Frontal cortex (tissue), 4 donors: ENCODE measurements at places on chromosomes 3 and 15. TPM values are rescaled to one million over a fixed set of nuclear protein-coding genes. Genes with fewer than 3 reads are reported as not detected.

Gene EXD1
- 1.2 TPM for total RNA-seq

GRCh38 chr3:13655061-13655913 is 106.4 kb downstream of the FBLN2 start:
- peak; percentile 69 for DNase-seq

DNA sequence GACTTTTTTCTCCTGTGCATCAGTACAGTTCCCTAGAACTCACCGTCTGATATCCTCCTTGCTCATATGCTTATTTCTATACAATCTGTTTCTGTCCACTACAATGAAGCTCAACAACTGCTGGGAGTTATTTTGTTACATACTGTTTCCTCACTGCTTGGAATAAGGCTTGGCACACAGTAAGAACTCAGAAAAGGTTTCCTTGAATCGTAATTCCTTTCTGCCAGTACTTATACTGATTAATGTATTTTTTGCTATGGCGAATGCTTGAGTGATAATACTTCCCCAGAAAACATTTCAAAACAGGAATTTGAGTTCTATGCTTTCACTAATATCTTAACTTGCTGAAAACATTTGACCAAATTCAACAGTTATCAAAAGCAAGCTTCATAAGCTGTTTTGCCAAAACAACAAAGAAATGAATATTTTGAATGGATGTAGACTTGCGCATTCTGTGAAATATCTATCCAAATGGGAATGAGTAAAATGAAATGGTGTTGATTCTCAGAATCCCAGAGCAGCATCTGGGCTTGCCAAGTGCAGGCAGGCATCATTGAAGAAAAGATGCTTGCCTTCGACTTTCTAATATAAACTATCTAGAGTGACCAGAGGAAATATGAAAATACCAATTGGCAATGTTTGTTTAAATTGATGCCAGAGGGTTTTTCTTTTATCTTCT is 286.3 kb downstream of the RAP2B start:
- DNase-seq: no peak

- no peak for DNase-seq
Measured at GRCh38 chr3:169686874-169687273, 23.4 kb upstream of the MECOM start.

- DNase-seq: no peak
Measured at GRCh38 chr15:62352817-62353216, 187.7 kb upstream of the C2CD4B start.

DNA sequence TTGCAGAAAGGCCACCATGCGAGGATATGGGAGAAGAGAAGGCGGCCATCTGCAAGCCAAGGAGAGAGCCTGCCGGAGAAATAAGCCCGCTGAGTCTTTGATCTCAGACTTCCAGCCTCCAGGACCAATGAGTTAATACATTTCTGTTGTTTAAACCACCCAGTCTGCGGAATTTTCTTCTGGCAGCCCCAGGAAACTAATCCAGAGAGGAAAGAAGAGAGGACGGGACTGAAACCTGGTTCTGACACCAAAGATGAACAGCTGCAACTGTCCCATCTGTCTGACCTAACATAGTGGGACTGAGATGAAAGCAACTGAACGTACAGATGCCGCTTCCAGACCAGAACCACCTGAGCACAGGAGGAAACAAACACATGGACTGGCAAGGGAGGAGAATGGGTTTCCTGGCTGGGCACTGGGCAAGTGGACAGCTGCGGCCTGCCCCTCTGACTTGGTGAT is 32.3 kb downstream of the VGLL4 start:
- DNase-seq: no peak

DNA sequence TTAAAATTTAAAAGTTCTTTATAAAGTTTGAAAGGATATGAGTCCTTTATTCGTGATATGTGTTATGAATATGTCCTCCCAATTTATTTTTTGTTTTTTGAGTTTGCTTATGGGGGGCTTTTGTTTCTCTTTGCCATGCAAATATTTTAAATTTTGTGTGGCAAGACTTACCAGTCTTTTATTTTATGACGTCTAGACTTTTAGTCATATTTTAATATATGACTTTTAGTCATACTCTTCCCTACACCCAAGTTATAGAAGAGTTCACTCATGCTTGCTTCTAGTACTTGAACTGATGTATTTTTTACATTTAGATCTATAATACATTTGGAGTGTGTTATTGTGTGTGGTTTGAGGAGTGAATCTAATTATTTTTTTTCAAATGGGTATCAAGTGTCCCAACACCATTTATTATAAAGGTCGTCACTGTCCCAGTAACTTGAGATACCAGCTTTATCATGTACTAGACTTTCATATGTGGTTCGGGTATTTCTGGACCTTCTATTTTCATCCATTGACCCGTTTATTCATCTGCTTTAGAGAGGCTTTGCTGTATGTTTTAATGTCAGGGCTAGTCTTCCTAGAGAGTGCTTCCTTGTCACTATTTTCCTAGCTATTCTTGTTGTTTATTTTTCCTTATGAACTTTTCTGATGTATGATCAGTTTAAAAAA is 755 bp downstream of the PARP15 start:
- DNase-seq: no peak
